ENCODE measurements at places on chromosomes 11 and 22.

DNA sequence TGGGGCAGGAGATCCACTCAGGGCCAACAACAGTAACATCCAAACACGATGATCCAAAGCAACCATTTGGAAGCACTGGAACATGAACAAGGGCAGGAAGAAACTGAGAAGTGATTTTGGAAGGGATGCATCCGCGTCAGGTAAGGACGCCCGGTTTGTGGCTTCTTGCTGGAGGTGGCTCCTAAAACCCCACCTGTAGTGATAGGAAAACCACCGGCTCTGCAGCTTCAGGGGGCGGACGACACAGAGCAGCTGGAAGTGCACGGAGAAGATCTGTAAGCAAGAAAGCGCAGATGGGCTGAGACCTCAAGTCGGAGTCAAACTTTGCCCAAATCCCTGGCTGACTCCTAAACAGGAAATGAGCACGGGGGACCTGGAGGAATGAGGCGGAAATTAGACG, 1066.1 kb downstream of the BRD1 start:
- DNase-seq = no peak

GRCh38 chr11:78424334-78425270, 7.0 kb upstream of the GAB2 start:
- no peak for DNase-seq

GRCh38 chr11:128066399-128066798, 521.0 kb downstream of the ETS1 start:
- no peak for DNase-seq

GRCh38 chr11:81377418-81377817, 1356.2 kb downstream of the FAM181B start:
- DNase-seq = no peak

GRCh38 chr22:50605613-50606074, 5.1 kb downstream of the MAPK8IP2 start:
- no peak for DNase-seq

DNA sequence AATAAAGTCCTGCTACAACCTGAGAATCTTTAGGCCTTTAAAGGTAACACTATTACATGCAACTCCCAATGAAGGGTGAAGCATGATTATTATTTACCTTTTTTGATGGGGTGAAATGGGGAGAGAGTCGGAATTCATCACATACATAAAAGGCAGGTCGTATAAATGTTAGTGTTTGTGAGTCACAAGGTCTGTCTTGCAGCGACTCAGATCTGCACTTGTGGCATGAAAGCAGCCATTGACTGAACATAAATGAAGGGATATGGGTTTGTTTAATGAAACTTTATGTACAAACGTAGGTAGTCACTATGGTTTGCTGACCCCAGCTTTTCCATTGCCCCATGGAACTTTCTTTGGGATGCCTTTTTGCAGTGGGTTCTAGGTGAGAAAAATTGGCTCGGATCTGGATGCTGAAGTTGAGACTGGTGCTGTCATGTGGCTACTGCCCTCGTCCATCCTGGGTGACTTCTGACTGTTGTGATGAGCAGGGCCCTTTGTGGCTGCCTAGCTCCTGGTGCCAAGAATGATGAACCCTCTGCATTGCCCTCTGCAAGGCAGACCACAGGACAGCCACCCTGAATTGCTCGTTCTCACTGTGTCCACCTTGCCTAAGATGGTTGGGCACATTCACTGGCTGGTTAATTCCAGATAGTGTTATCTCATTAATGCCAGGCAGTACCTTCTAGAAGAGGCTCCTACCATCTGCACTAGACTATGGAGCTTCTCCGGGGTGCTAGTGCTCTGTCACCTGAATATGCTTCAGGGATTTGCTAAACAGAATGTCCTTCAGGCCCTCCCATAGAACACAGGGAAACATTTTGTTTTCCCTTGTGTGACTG, 11.3 kb downstream of the GGTLC2 start:
- DNase-seq = no peak

- DNase-seq = peak; percentile 2
Measured at GRCh38 chr11:109507836-109508561, 86.0 kb downstream of the C11orf87 start.

- DNase-seq = no peak
Measured at GRCh38 chr11:102603091-102603490, 22.0 kb downstream of the MMP20 start.

DNA sequence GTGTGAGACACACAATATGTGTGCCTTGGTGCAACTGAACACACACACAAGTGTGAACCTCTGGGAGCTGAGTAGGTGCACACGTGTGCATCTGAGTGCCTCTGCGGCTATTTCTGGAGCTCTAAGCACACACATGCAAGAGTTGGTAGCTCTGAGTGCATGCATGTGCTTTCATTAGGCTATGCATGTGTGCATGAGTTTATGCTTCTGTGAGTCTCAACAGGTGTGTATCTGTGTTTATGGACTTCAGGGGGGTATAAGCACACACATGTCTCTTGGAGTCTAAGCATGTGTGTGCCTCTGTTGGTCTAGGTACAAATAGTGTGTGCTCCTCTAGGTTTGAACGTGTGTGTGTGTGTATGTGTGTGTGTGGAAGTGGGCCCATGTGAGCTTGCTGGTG, 25.8 kb downstream of the SLC22A12 start:
- no peak for DNase-seq

DNA sequence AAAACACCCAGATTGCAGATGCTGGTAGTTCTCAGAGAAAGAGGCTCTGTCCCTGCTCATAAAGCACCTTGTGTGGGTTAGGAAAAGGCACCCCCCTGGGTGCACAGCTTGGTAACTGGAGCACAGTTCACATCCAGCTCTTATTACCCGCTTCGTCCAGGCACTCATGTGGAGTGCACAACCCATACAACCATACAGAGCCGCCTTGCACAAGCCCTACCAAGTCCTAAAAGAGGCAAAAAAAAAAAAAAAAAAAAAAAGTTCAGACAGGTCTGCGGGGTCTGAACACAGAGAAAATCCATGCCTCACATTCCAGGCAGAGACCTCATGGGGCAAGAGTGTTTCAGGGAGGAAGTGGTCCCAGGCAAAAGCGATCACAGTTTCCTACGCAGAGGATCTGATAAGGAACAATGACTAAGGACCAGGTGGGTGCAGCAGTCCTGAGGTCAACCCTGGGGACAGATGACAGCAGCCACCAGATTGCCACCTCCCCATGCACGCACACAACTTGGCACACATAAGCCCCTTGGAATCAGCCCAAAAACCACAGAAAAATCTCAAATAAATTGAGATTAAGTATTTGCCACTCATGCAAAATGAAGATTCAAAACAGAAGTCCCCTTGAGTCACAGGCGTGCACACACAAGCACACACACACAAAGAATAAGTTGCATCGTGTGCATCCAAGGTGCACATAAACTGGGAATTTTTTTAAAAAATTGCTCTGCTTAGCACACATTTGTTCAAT, 12.3 kb downstream of the MB start:
- no peak for DNase-seq

- DNase-seq = no peak
Measured at GRCh38 chr22:20563941-20564371, 56.5 kb downstream of the MED15 start.

- DNase-seq = no peak
Measured at GRCh38 chr11:71326328-71326940, 74.1 kb upstream of the SHANK2 start.

DNA sequence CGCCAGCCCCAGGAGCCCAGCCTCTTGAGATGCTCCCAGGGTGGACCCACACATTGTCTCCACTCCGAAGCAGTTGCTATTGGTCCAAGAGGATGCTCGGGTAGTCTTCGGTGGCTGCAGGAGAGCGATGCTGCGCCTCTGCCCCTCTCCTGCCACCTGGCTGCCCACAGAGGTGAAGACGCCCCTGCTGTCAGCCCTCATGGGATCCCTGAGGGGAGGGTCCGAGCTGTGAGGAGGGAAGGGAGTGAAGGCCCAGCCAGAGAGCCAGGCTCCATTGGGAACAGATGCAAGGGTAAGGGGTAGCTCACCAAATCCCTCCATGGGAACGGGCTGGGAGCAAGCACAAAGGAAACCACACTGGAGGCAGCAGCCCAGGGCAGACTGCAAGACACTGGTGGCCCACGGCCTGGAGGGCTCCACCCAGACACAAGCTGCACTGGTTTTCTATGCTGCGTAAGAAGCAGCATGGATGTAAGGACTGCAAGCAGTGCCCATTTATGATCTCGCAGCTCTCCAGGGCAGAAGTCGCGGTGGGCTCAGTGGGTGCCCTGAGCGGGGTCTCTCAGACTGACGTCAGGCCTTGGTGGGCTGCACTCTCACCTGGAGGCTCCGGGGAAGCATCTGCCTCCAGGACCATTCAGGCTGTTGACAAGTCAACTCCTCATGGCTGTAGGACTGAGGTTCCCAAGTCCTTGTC, 15.7 kb downstream of the TSPAN32 start:
- DNase-seq = no peak

DNA sequence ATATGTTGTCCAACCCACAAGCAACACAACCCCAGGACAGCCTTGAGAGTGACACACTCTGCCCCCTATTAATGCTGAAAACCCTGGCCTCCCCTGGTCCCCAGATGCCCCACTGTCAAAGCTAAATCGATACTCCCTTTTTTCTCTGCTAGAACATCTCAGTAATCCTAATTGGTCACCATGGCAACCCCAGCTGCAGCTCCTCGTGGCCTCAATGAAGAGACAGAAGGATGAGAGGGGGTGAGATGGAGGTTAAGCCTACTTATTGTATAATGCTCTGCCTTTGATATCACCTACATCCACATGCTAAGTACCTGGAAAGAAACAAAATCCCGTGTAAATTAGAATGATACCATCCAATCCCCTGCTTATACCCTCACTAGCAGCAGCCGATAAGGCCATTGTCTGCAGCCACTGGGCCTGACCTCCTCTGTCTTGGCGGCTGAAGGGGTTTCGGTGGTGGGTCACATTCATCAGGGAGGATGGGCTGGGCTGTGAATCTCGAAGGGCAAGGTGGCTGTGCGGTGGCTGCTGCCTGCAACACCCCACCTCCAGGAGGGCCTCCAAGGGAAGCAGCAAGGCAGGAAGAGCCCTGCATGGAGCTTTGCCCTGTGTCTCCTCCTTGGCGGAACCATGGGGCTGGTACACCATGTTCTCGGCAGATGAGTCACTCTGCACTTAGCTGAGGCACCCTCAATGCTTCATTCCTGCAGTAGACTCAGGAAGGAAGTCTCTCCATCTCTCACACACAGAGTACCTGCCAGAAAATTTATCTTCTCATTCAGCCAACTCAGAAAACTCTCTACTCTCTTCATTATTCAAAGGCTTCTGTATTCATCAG, 399.5 kb downstream of the BUD13 start:
- DNase-seq = no peak

DNA sequence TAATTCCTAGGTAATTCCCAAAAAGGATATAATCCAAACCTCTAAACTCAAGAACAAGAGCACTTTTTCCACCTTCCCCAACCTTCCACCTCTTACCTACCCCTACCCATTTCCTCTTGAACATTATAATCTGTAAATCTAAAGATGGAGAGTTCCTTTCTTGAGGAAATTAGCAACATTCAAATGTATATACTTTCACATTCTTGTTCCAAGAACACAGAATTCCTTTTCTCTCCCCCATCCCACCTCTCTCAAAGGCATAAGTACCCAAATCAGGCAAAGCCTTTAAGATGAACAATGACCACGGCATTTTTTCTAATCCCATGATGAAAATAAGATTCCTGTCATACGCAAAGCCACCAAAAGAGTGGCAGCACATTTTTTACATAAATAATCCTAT, 18.3 kb downstream of the RRAS2 start:
- DNase-seq = no peak

GRCh38 chr11:2729841-2730240, 30.0 kb upstream of the KCNQ1OT1 start:
- no peak for DNase-seq

- no peak for DNase-seq
Measured at GRCh38 chr11:108369064-108369463, 98.3 kb downstream of the C11orf65 start.

All from SHP77 (cell line).